Bronchial epithelial cell (primary cell): ENCODE measurements at places on chromosomes 7 and 10. TPM values are rescaled to one million over a fixed set of nuclear protein-coding genes. Genes with fewer than 3 reads are reported as not detected.

The GOLGA7B gene
- total RNA-seq: under 0.01 and 0.26 TPM in 2 replicates

The SGCE gene
- total RNA-seq: 20.0 and 23.0 TPM in 2 replicates

The PNLIP gene
- under 0.01 TPM in 2 replicates for total RNA-seq

The ITGA8 gene
- total RNA-seq: under 0.01 TPM in 1 of 2 replicates, not detected in the other

The CHAT gene
- not detected in 2 replicates for total RNA-seq

The AMZ1 gene
- total RNA-seq: not detected in 2 replicates

The GATA3 gene
- total RNA-seq: under 0.01 TPM in 1 of 2 replicates, not detected in the other

The GARIN1A gene
- total RNA-seq: under 0.01 and 0.51 TPM in 2 replicates

The NRP1 gene
- 16.1 and 21.6 TPM in 2 replicates for total RNA-seq

The RAMP3 gene
- total RNA-seq: not detected in 2 replicates

The WNT2 gene
- total RNA-seq: under 0.01 TPM in 1 of 2 replicates, not detected in the other

The CTAGE4 gene
- 0.53 and 2.2 TPM in 2 replicates for total RNA-seq

The SPAM1 gene
- not detected in 2 replicates for total RNA-seq

The ENTPD1 gene
- not detected in 2 replicates for total RNA-seq

The SH2D4B gene
- under 0.01 TPM in 2 replicates for total RNA-seq

The KMT2E gene
- total RNA-seq: 73.9 and 79.8 TPM in 2 replicates

The GPRIN2 gene
- total RNA-seq: 0.53 and 3.2 TPM in 2 replicates

The TMEM176A gene
- 0.79 TPM in 1 of 2 replicates, not detected in the other for total RNA-seq

The GHRHR gene
- not detected in 2 replicates for total RNA-seq
